ENCODE measurements at places on chromosomes 5 and 9.

- no peak for DNase-seq
- no peak overlapping the region for H3K27ac ChIP-seq
- H3K4me1 ChIP-seq, result no peaks in the 10 kb centered on the region
Observed at GRCh38 chr9:101791533-101791932, 53.1 kb upstream of the GRIN3A start.

DNA sequence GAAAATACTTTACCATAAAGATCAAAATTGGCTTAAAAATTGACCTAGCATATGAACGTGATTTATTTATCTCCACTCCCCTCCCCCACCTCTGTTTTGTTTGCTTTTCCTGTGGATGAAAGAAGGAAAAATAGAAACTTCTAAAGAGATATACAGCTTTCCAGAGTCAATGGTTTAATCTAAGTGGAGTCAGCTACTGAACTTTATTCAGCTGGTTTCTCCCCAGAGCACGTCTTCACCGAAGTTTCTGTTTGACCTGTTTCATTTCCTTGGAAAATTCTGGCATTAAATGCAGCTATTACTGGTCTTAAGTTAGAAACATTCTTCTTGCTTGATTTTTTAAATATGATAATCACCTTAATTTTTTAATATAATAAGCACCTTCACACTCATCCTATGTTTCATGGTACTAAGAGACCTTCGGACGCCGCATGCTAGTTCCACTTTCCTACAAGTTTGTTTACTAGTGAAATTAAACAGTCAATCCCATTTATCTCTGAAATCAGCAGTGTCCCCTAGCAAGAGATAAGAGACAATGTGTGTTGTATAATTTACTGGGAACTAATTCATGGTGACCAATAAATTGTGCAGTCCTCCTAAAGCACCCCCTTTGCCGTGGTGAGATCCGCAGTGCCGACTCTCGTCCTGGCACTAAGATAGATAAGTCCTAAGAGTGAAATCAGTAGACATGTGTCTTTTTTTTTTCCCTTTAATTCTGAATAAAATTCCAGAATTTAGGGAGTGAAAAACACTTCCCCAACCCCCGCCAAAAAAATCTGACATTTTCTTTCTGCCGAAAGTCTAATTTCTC is 89.9 kb downstream of the ARL15 start:
- no peak overlapping the region for H3K27ac ChIP-seq
- H3K4me3 ChIP-seq, result no peak overlapping the region
- H3K36me3 ChIP-seq, result no peaks in the 10 kb centered on the region
- no peaks in the 10 kb centered on the region for H3K4me1 ChIP-seq
- DNase-seq, result no peak

DNA sequence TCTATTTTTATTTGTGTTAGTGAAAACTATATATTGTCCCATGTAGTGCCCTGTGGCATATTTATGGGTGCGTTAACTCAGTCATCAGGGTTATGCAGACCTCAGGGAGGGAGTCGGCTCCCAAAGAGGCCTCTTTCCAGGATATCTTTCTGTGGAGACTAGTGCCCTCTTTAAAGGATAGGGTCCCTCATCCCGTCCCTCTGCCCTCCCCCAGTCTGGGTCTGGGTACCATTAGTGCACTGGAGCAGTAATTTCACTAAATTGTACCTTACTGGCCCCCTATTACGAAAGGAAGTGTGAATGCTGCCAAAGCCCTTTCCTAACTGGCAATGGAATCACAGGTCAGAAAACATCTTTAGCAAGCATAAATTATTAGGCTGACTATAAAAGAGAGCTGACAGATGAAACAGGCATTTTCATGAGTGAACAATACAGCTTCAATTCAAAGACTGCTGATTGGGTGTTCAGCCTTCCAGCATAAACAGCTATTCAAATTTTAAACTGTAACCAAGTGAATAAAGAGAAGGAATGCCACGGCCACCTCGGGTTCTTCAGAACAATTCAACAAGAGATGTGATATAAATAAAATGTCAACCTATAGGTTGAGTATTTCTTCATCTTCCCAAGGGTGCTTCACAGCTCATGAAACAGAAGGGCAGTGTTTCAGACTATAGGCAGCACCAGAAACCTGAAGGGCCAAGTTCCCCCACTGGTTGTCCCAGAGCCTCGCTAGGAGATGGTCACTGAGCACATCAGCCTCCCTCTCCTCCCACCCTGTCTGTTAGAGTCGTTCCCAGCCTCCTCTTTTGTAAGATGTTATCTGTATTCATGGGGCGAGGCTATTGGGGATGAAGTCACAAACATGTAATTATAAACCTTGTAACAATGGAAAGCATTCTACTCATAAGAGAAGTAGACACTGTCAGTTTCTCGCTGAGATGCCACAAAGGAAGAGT is 318.7 kb downstream of the TMEM161B start:
- H3K27me3 ChIP-seq, result no peaks in the 10 kb centered on the region
- H3K36me3 ChIP-seq, result no peaks in the 10 kb centered on the region
- DNase-seq, result no peak
- H3K27ac ChIP-seq, result no peak overlapping the region
- H3K4me3 ChIP-seq, result no peak overlapping the region
- no peaks in the 10 kb centered on the region for H3K4me1 ChIP-seq

GRCh38 chr5:148306446-148306845 is 5.8 kb upstream of the SPINK7 start:
- H3K36me3 ChIP-seq, result no peaks in the 10 kb centered on the region
- H3K27ac ChIP-seq, result no peak overlapping the region
- H3K27me3 ChIP-seq, result no peaks in the 10 kb centered on the region

GRCh38 chr9:107711542-107711941 is 222.0 kb upstream of the KLF4 start:
- H3K4me1 ChIP-seq, result no peaks in the 10 kb centered on the region
- H3K27ac ChIP-seq, result no peak overlapping the region
- no peaks in the 10 kb centered on the region for H3K36me3 ChIP-seq
- H3K4me3 ChIP-seq, result no peak overlapping the region
- H3K27me3 ChIP-seq, result no peaks in the 10 kb centered on the region

DNA sequence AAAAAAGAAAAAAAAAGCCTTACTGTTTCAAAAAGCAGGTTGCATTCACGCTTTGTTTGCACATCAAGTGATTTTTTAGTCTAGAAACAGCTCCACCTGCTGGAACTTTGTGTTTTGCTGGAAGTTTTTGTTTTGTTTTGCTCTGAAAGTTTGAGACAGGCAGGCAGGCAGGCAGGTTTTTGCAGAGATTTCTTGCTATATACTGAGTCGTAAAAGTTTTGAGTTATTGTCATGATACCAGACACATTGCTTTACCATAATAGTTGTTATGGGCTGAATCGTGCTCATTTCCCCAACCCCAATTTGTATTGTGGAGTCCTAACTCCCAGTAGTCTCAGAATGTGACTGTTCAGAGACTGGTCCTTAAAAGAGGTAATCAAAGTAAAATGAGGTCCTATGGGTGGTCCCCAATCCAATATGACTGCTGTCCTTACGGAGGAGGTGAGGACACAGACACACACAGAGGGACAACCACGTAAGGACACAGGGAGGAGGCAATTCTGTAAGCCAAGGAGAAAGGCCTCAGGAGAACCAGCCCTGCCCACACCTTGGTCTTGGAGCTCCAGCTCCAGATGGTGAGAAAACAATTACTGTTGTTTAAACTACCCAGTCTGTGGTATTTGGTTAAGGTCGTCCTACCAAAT is 20.9 kb downstream of the OR2Y1 start:
- H3K27ac ChIP-seq, result no peak overlapping the region
- H3K4me3 ChIP-seq, result no peak overlapping the region
- no peaks in the 10 kb centered on the region for H3K36me3 ChIP-seq

GRCh38 chr9:86517475-86517874 is 163.3 kb upstream of the TUT7 start:
- no peaks in the 10 kb centered on the region for H3K27me3 ChIP-seq
- peaks cover 11% of the 10 kb centered on the region for H3K4me1 ChIP-seq
- no peak for DNase-seq

- no peaks in the 10 kb centered on the region for H3K36me3 ChIP-seq
- H3K27me3 ChIP-seq, result no peaks in the 10 kb centered on the region
- DNase-seq, result no peak
- H3K4me3 ChIP-seq, result no peak overlapping the region
- no peaks in the 10 kb centered on the region for H3K4me1 ChIP-seq
- no peak overlapping the region for H3K27ac ChIP-seq
Observed at GRCh38 chr5:39670955-39671354, 246.2 kb upstream of the DAB2 start.

- H3K4me3 ChIP-seq, result no peak overlapping the region
- H3K36me3 ChIP-seq, result no peaks in the 10 kb centered on the region
Observed at GRCh38 chr5:16179936-16180788, 571 bp upstream of the MARCHF11 start.

GRCh38 chr5:138654281-138654867 is 79.2 kb upstream of the HSPA9 start:
- no peaks in the 10 kb centered on the region for H3K36me3 ChIP-seq
- H3K27me3 ChIP-seq, result peaks cover 12% of the 10 kb centered on the region
- DNase-seq, result no peak

GRCh38 chr5:97501286-97501964 is 318.4 kb upstream of the RIOK2 start:
- no peaks in the 10 kb centered on the region for H3K27me3 ChIP-seq
- no peak for DNase-seq
- H3K4me1 ChIP-seq, result no peaks in the 10 kb centered on the region

DNA sequence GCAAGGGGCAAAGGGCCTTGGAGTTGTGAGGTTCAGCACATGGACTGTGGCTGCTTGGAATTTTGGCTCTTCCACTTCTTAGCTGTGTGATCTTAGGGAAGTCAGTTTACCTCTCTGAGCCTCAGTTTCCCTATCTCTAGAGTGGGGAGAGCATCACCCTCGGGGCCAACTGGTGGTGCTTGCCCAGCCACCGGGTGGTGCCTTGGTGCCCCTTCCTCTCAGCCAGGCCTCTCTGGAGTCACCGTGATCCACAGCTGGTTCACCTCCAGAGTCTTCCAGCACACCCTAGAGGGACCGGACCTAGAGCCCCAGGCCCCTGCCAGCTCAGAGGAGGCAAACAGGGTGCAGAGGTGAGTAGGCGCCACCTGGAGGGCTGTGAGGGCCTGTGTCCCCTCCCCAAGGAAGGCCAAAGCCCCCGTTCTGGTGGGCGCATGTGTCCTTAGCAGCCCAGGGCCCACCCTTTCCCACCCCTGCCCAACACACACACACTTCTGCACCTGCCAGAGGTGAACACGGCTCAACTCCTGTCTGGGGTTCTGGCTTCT is 7.7 kb downstream of the ADGRD2 start:
- H3K4me3 ChIP-seq, result no peak overlapping the region
- DNase-seq, result peak; percentile 37
- no peaks in the 10 kb centered on the region for H3K36me3 ChIP-seq
- H3K27ac ChIP-seq, result no peak overlapping the region
- no peaks in the 10 kb centered on the region for H3K27me3 ChIP-seq

DNA sequence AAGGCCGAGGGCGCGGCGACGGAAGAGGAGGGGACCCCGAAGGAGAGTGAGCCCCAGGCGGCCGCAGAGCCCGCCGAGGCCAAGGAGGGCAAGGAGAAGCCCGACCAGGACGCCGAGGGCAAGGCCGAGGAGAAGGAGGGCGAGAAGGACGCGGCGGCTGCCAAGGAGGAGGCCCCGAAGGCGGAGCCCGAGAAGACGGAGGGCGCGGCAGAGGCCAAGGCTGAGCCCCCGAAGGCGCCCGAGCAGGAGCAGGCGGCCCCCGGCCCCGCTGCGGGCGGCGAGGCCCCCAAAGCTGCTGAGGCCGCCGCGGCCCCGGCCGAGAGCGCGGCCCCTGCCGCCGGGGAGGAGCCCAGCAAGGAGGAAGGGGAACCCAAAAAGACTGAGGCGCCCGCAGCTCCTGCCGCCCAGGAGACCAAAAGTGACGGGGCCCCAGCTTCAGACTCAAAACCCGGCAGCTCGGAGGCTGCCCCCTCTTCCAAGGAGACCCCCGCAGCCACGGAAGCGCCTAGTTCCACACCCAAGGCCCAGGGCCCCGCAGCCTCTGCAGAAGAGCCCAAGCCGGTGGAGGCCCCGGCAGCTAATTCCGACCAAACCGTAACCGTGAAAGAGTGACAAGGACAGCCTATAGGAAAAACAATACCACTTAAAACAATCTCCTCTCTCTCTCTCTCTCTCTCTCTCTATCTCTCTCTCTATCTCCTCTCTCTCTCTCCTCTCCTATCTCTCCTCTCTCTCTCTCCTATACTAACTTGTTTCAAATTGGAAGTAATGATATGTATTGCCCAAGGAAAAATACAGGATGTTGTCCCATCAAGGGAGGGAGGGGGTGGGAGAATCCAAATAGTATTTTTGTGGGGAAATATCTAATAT is 58.1 kb downstream of the BASP1 start:
- H3K27me3 ChIP-seq, result no peaks in the 10 kb centered on the region
- H3K27ac ChIP-seq, result no peak overlapping the region
- H3K4me1 ChIP-seq, result no peaks in the 10 kb centered on the region
- H3K4me3 ChIP-seq, result no peak overlapping the region
- DNase-seq, result no peak

GRCh38 chr9:81814401-81814793 is 113.8 kb upstream of the SPATA31D4 start:
- no peaks in the 10 kb centered on the region for H3K36me3 ChIP-seq
- DNase-seq, result no peak
- H3K27me3 ChIP-seq, result no peaks in the 10 kb centered on the region
- H3K4me3 ChIP-seq, result no peak overlapping the region
- no peak overlapping the region for H3K27ac ChIP-seq
- no peaks in the 10 kb centered on the region for H3K4me1 ChIP-seq

- no peak overlapping the region for H3K4me3 ChIP-seq
- H3K27ac ChIP-seq, result no peak overlapping the region
- no peak for DNase-seq
- no peaks in the 10 kb centered on the region for H3K27me3 ChIP-seq
Observed at GRCh38 chr5:136734628-136735027, 369.3 kb upstream of the TRPC7 start.

GRCh38 chr5:50501491-50502228 is 60.6 kb upstream of the EMB start:
- H3K4me3 ChIP-seq, result no peak overlapping the region
- H3K27me3 ChIP-seq, result no peaks in the 10 kb centered on the region
- no peak overlapping the region for H3K27ac ChIP-seq
- H3K36me3 ChIP-seq, result no peaks in the 10 kb centered on the region
- no peaks in the 10 kb centered on the region for H3K4me1 ChIP-seq

GRCh38 chr9:130368631-130369103 is 76.1 kb upstream of the ASS1 start:
- H3K27ac ChIP-seq, result no peak overlapping the region
- no peak for DNase-seq
- H3K36me3 ChIP-seq, result no peaks in the 10 kb centered on the region
- H3K4me1 ChIP-seq, result no peaks in the 10 kb centered on the region
- H3K27me3 ChIP-seq, result peaks cover 20% of the 10 kb centered on the region

DNA sequence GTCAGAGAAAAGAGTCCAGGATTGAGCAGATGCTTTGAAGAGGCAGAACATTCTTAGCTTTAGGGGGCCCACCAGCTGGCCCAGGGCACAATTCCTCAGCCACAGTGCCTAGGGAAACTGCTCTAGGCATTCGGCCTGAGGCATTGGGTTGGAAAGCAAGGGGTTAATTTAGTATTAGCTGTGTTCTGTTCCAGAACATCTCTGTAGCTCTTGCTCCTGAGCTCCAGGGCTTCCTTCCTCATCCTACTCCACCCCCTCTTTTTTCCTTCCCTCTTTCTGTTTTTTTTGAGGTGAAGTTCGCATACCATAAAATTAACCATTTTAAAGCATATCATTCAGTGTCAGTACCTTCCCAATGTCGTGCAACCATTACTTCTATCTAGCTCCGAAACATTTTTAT is 74.5 kb upstream of the PANK3 start:
- DNase-seq, result no peak
- no peak overlapping the region for H3K27ac ChIP-seq
- no peaks in the 10 kb centered on the region for H3K4me1 ChIP-seq

GRCh38 chr5:129966071-129966470 is 61.8 kb downstream of the CHSY3 start:
- H3K4me1 ChIP-seq, result no peaks in the 10 kb centered on the region
- DNase-seq, result no peak
- no peaks in the 10 kb centered on the region for H3K36me3 ChIP-seq
- no peaks in the 10 kb centered on the region for H3K27me3 ChIP-seq
- H3K4me3 ChIP-seq, result no peak overlapping the region
- H3K27ac ChIP-seq, result peak overlapping the region; percentile 57
